ENCODE measurements at places on chromosomes 6 and 20.

DNA sequence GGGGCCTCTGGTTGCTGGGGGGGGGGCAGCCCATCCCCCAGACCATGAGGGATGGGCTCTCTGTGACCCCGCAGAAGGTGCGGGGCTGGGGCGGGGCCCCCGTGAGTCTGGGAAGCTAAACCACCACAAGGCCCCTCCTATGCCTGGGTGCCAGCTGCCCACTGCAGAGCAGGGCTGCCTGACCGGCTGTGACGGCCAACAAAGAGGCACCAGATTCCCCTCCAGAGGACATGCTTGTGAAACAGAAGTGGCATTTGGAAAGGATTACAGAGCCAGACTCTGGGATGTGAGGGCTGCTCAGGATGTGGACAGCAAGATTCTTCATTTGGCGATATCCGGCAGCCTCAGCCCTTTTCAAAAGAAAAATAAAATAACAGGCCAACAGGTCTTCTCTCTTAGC lies 16.5 kb upstream of the NTSR1 start:
- no peak for DNase-seq

DNA sequence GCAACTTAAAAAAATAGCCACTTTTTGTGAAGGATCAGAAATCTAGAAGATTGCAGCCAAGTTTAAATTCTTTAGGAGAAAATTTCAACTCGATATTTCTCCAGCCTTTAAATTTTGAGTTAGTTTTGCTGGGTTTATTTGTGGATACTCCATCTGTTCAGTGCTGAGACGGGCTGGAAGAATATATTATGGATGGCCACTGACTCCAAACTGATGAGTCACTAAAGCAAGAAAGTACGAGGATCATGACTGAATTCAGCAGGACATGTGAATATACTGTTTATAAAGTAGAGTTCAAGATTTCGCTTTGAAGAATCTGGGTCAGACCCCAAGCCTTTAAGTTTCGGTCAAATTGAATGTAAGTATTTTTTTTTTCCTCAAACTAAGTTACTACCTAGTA lies 199.5 kb downstream of the ADGRB3 start:
- DNase-seq: no peak

- DNase-seq: no peak
These were observed 197.6 kb downstream of the PRL start for GRCh38 chr6:22099231-22099630.

GRCh38 chr20:63274381-63275228 lies 2.0 kb downstream of the ARFGAP1 start:
- DNase-seq: no peak

DNA sequence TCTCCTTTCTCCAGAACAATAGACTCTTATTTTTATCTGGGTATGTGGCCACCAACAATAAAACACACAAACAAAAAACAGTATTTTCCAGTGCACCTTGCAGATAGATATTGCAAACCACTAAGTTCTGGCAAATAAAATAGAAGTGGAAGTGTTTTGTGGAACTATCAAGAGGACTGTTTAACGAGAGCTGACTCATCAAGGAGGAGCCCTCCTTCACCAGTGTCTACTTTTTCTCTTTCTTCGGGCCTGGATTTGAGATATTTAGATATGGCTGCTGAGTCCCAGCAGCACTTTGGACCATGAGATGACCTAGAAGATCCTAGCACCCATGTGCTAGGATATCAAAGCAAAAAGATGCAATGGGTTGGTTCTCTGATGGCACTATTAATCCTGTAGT lies 154.7 kb downstream of the AIG1 start:
- DNase-seq: no peak
